ENCODE measurements at places on chromosomes 4 and X.

- DNase-seq, result no peak
Measured at GRCh38 chrX:11374570-11374969, 81.4 kb downstream of the AMELX start.

GRCh38 chr4:8410641-8411271 is 29.8 kb downstream of the ACOX3 start:
- DNase-seq, result peak; percentile 84

GRCh38 chr4:5921981-5922380 is 29.1 kb upstream of the CRMP1 start:
- no peak for DNase-seq

DNA sequence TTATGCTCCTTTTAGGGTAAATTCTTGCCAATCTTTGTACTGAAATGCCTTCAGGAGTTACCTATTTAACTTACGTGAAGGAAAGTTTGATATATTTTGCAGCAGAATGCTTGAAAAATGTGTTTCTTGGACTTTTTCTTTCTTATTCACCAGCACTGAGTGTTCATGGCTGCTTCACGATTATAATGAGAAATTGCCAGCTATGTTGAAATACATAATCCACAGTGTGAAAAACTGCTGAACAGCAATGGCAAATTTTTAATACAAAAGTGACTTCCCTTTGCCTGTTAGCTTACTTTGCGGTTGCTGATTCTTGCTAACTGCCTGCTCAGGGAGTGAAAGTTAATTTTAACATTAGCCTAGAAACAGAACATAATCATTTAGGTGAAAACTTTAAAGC is 153.8 kb upstream of the SLC4A4 start:
- DNase-seq, result no peak

- DNase-seq, result no peak
Measured at GRCh38 chr4:108116423-108117168, 52.1 kb downstream of the LEF1 start.

DNA sequence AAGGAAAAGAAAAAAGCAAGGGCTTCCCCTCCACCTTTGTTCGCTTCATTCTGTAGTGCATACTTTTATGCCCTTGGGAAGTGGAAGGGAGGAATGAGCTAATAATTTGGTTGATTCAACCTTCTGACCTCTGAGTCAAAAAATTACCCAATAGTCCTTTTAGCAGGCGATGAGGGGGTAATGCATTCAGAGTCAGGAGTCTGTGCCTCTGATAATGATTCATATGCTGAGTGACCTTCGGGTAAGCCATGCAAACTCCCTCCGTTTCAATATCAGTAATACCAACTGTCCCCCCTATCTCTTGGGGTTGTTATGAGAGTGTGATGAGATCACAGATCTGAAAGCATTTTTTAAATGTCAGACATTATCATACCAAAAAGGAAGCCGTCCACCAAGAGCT is 41.6 kb upstream of the ACSL4 start:
- no peak for DNase-seq

DNA sequence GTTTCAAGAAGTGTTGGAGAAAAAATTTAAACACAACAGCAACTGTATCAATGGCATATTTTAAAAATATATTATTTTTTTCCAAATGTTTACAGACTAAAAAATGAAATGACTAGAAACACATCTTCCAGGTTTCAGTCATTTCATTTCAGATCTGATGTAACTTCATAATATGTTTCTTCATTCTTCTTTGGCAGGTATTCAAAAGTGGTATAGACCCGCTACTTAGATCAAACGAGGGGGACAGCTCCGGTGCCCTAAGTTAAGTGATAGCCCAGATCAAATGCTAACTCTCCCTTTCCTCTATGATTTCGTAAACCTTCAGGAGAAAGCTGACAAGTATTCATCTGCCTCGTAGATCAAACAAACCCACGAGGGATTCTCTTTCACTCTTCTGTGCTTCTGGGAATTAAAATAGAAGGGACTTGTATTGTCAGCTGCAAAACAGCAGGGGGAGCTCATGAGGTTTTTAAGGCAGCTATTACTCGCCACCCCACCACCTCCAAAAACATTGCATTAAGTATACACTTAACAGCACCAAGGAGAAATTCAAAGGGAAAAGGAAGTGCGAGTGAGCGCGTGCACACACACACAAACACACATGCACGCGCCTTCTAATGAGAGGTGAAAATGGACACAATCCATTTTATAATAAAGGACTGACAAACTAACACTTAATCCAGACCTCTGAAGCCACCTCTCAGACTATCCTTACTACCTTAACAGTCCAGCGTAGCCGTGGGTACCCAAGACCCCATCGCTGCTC is 21.4 kb downstream of the HELT start:
- DNase-seq, result peak; percentile 67

DNA sequence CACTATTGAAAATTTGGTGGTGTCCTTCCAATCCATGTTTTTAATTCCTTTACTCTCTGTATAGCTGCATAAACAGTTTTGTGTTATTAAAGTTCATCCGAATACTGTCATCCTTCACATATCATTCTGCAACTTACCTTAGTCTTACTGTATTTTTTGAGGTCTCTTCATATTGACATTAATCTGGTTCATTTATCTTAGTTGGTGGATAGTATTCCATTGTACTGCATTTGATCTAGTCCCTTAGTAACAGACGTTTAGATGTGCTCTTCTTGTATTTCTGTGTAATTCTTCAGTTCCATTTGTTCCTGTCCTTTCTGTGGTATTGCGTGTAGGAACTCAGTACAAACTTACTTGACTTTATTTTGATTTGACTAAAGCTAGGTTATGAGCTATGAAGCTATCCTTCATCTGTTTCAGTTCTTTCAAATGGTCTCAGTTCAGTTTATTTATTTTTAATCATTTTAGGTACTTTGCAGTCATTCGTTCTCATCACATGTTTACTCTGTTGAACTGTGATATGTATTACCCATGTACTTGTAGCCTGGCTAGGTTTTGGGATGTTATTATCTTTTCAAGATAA is 41.3 kb downstream of the RAPGEF2 start:
- DNase-seq, result no peak

GRCh38 chrX:14590216-14590615 is 60.9 kb downstream of the GLRA2 start:
- no peak for DNase-seq

- peak; percentile 5 for DNase-seq
Measured at GRCh38 chrX:146064156-146064555, 246.5 kb downstream of the SLITRK2 start.

Data from retina (tissue), 1 donor.